ENCODE measurements at places on chromosomes 11 and 22. TPM values are rescaled to one million over a fixed set of nuclear protein-coding genes. Genes with fewer than 3 reads are reported as not detected.

- no peak for DNase-seq
Measured at GRCh38 chr22:19525666-19526065, 1.5 kb upstream of the CLDN5 start.

DNA sequence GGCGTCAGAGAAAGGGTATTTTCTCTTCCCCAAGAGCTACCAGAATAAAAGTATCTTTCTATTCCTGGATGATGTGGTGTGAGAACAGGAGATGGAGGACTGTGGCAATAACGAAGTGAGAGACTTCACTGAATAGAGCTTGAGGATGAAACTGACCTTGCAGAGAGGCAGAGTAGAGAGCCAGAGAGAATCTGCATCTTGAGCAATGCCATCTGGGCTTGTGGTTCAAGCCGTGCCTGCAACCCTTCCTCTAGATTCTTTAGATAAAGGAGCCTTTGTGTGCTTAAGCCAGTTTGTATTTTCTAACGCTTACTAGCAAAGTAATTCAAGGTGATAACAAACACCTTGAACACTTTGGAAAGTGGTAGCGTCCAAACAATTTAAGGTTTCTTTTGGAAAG, 2.2 kb downstream of the ME3 start:
- DNase-seq: no peak

DNA sequence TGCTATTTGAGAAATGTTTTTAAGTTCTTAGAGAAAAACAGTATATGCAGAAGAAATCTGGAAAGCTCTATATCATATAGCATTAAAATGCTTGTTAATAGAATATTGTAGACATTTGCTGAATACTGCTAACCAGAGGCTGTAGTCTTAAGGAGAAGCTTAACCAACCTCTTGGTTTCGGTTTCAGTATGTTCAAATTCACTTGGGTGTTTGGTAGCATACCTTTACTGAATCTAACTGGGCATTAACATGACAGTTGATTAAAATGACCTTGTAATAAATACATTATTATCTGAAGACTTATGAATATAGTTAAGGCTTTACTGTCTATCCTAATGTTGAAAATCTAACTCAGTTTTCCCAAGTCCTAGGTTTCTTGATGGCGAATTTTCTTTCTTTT, 5.4 kb downstream of the PCF11 start:
- no peak for DNase-seq

- no peak for DNase-seq
Measured at GRCh38 chr22:43031617-43032016, 16.7 kb upstream of the PACSIN2 start.

KCNA4 gene
- not detected for total RNA-seq

DNA sequence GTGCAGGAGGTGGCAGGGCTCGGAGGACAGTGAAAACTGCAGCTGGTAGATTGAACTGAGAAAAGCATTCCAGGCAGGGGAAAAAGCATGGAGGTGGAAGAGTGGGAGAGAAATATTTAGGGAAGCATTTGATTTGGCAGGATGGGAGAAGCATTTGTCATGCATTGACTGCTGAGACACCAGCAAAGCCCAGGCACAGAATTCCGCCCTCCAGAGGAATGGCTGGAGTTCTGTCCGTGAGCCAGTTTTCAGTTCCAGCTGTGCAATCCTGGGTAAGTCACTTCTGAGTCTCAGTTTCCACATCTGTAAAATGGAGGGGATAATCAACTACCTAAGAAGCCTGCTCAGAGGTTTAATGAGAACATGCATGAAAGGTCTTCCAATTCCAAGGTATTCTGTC, 4.3 kb upstream of the TSKU start:
- no peak for DNase-seq
